ENCODE measurements at places on chromosomes 2 and 18.
A peak's percentile ranks its signal among the peaks of the same experiment; 100 is the strongest.

DNA sequence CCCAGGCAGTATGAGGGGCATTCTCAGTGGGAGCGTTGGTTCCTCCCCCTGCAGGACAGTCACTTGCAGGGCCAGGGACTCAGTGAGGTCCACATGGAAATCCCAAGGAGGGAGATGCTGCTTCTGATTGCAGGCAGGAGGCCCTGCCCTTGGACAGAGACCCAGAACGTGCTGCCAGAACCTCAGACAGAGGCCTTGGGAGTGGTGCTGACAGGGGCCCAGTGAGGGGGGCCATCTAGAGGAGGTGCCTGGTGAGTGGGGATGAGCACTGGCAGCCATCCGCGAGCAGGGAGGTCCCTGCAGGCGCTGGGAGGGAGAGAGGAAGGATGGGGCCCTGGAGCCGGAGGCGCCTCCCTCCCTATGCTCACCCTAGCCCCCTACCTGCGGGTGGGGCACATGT lies 133.1 kb downstream of the DYSF start:
- no peak for DNase-seq

- DNase-seq, result no peak
Measured at GRCh38 chr2:101361121-101361520, 26.2 kb downstream of the CREG2 start.

- no peak for DNase-seq
Measured at GRCh38 chr2:229870903-229871656, 50.7 kb downstream of the TRIP12 start.

GRCh38 chr18:2096551-2096950 lies 474.8 kb downstream of the METTL4 start:
- DNase-seq, result no peak

GRCh38 chr2:157432475-157433106 lies 11.3 kb downstream of the CYTIP start:
- no peak for DNase-seq

DNA sequence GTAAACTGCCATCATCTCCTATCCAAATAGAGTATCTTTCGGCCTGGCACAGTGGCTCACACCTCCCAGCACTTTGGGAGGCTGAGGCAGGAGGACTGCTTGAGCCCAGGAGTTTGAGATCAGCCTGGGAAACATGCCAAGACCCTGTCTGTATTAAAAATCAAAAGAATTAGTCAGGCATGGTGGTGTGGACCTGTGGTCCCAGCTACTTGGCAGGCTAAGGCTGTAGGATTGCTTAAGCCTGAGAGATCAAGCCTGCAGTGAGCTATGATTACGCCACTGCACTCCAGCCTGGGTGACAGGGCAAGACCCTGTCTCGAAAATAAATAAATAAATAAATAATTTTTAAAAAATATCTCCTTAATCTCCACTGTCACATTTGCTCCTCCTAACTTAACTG lies 14.7 kb upstream of the ARPC2 start:
- DNase-seq, result no peak

DNA sequence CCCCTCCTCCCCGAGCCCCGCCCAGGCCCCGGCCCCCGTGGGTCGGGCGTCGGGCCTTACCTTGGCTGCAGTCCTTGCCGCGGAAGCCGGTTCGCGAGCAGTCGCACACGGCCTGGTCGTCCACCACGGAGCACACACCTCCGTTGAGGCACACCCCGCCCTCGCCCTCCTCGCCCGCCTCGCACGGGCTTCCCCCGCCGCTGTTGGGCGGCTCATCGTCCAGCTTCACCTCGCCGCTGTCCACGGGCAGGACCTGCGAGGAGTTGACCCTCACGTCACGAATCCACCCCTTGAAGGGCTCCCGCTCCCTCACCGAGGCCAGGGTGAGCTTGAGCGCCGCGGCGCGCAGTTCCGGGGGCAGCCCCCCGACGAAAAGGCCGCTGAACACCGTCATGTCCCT lies 4.5 kb downstream of the NRXN1 start:
- DNase-seq, result no peak

GRCh38 chr2:205188239-205189138 lies 493.8 kb upstream of the NRP2 start:
- no peak for DNase-seq

DNA sequence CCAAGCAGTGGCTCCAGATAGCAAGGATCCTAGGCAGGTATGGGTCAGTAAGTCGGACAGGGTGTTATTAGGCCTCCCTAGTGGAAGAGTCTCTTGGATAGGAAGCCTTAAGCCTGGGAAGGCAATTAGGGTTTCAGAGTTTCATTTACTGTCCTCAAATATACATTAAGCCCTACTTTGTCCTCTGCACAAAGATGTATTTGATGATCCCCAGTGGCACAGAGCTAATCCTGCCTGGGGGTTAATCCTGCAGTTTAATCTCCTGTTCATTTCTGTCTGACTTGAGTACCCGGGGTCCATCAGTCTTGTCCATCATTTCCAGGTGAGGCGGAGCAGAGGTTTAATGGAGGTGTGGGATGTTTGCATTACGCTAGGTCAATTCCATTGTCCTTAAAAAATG lies 62.0 kb downstream of the MTCL1 start:
- DNase-seq, result no peak

DNA sequence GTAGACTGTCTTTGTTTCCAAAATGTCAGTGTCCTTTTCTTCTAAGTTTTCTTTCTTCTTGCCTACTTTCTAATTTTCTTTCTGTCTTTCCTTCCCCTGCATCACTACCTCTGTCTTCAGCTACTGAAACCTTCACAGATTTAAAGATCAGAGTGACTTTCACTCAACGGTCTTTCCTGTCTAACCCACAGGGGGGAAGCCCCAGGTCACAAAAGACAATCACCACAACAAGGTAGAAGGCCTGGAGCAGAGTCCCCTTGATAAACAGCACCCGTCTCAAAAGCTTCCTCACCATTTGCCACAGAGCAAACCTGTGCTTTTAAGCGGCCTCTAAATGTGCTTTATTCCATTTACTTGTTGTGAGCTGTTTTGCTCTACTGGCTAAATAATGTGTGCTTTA lies 665.4 kb downstream of the BCL11A start:
- DNase-seq, result peak; percentile 10

- DNase-seq, result no peak
Measured at GRCh38 chr18:29652797-29653196, 1389.7 kb downstream of the DSC3 start.

DNA sequence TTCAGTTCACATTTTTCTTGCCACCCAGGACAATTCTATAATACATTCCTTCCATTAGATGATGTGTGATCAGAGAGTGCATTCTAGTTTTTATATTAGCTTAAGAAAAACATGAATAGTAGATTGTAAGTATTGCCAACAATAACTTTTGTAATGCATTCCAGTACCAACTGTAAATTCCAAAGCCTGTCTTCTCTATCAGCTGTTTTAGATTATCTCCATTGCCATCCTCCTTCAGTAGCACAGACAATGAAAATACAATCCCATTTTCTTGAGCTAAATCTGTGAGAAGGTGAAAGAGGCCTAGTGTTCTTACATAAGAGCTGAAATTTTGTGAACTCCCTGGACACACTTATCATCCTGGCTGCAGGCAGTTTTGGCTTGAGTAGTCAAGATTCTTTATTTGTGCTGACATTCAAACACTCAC lies 103.9 kb downstream of the CCBE1 start:
- DNase-seq, result no peak

DNA sequence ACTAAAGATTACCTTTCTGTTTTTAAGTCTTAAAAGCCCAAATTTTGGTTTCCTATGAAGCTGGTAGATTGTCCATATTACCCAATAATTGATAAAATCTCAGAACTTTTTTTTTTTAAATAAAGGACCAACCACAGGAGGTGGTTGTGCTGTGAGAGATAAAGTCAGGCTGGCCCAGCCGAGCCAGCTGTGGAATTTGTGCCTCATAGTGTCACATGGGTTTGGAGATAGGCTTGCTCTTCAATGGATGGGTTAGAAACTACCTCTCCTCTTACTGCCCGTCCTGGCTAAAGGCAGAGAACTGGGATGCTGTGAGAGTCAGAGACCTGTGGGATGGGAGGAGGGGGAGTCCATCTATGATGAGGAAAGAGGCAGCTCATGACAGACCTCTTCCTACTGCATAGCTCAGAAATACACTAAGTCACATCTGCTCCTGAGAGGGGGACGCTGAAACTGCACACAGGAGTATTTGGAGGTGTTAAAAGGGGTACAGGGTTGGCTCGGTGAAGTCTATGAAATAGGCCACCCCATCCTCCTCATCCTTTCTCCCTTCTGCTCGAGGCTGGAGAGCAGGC lies 99.7 kb upstream of the MGAT4A start:
- no peak for DNase-seq

- DNase-seq, result no peak
Measured at GRCh38 chr2:174376967-174377366, 18.6 kb upstream of the SCRN3 start.

- DNase-seq, result no peak
Measured at GRCh38 chr18:44098551-44099098, 582.1 kb upstream of the SETBP1 start.

DNA sequence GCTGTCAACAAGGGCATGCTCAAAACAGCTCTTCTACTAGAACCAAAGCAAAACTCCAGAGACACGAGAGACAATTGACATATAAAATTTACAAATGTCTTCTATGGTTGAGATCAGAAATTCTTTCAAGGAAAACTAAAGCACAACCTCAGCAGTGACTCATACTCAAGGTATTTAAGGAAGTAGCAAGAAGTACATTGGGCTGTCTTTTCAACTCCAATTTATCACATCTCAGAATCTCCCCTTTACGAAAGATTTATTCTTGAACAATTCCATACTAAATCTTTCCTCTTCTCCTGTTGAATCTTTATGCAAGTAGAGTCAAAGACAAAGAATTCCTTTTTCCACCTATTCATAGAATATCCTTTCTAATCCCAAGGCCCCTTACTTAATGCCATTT lies 324.0 kb downstream of the IRS1 start:
- DNase-seq, result no peak

GRCh38 chr2:219453671-219454590 lies 19.3 kb downstream of the SPEG start:
- DNase-seq, result no peak

DNA sequence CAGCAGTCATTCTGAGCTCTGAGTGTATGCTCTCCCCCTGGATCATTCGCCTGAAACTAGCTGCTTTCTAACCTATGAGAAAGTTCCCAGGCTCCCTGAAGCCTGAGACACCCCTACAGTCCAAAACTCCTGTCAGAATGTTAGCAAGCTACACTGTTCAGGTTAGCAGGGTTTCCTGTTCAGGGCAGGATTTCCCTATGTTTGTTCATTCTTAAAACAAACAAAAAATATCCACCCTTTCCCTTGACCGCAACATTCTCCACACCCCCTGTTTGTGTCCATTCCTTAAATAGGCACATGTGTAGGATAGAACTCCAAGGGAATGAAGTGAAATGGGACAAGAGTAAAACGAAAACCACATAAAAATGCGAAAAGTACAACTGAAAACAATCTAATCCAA lies 83.1 kb downstream of the KLF7 start:
- DNase-seq, result no peak

DNA sequence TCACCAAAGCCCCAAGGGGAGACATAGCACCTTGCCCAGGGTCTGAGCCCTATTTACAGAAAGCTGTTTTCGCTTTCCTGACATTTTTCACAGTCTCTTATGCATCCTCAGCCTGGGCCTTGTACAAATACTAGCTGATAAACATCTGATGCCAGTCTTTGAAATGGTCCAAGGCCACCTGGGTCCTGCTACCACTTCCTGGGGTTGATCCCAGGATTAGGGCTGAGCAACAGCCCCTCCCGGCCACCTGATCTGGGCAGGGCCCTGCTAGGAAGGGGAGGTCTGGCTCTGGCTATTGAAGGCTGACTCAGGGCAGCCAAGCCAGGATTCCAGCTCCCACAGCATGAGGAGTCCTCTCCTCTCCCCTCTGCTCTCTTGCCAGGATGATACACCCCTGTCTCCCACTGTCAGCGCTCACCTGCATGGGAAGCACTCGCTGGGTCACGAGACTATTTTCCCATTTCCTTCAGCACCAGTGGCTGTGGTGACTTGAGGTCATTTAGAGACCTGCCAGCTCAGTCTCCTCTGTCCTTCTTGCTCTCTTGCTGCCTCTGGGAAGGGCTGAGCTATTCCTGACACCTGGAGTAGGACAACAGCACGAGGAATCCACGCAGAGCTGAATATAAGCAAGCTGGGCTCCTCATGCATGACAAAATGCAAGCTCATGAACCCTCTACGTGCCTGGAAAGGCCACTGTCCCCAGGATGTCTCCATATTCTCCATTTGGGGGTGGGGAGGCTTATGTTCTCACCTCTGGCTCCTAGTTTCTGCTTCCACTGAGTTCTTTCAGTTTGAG lies 53.0 kb upstream of the LGALSL start:
- DNase-seq, result no peak

GRCh38 chr18:75830828-75831227 lies 403.3 kb upstream of the SMIM21 start:
- DNase-seq, result no peak

DNA sequence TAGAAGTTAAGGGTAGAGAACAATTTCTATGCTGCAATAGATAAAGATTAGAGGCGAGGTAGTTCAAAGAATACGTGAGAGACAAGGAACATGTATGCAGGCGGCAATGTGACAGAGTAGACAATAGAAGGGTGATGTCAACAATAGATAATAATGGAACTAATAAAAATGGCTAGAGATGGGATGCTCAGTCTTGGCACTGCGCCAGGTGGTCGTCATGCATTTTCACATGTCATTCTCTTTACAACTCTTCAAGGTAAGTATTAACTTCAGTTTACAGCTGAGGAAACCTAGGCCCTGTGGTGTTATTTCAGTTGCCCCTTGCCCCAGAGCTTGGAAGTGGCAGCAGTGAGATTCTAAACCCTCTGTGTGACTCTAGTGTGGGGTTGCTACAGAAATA lies 890.7 kb upstream of the CELF4 start:
- DNase-seq, result no peak

- no peak for DNase-seq
Measured at GRCh38 chr2:195468771-195469170, 188.3 kb upstream of the SLC39A10 start.

DNA sequence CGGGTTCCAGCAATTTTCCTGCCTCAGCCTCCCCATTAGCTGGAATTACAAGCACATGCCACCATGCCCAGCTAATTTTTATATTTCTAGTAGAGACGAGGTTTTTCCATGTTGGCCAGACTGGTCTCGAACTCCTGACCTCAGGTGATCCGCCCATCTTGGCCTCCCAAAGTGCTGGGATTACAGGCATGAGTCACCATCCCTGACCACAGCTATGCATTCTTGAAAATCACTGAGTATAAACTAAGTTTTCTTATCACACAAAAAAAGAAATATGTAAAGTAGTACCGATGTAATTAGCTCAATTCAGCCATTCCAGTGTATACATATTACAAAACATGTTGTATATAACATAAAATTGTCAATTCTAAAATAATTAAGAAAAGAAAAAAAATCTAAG lies 232.7 kb downstream of the MBD2 start:
- DNase-seq, result no peak

- DNase-seq, result no peak
Measured at GRCh38 chr2:201343559-201343958, 13.6 kb downstream of the FLACC1 start.

DNA sequence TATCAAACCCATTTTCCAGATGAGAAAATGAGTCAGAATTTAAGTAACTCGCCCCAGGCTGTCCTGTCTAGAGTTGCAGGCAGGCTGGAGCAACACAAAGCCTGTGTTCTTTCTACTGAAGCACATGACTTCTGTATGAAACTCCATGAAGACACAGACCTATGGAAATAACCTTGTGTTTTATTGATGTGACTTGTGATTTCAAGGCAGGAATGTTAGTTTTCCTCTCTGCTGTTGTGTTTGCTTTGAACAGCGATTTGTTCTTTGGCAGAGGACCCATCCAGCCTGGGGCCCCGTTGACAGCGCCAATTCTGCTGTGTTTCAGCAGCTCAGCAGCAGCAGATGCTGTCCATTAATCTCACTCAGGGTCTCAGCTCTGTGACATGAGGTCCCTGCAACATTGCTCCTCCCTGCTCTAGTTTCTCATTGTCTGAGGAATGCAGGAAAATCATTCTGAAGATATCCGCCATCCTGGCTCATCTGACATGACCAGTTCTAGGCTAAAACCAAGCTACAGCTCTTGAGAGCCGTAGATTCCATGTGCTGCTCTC lies 344.3 kb upstream of the RAB12 start:
- no peak for DNase-seq

Data from activated T-cell treated with anti-CD3 and anti-CD28 coated beads for 4 hours (primary cell).